ENCODE measurements at places on chromosomes 1 and 21. TPM values are rescaled to one million over a fixed set of nuclear protein-coding genes. Genes with fewer than 3 reads are reported as not detected.

Gene PCBP3
- total RNA-seq, result 1.4 TPM

Gene RNU1-1
- total RNA-seq, result 2,232 TPM

Gene LMX1A
- total RNA-seq, result not detected

Gene TMPRSS15
- total RNA-seq, result not detected

Gene JMJD4
- 16.8 TPM for total RNA-seq

Gene MDM4
- total RNA-seq, result 72.4 TPM

Gene AIM2
- 0.99 TPM for total RNA-seq

Gene LCE2B
- total RNA-seq, result not detected

Gene LCE1C
- not detected for total RNA-seq

Gene INTS11
- total RNA-seq, result 134 TPM

Gene CFHR1
- not detected for total RNA-seq

Gene TRIM45
- 0.44 TPM for total RNA-seq

Gene TSPAN2
- 0.31 TPM for total RNA-seq

Gene NBPF10
- 2.5 TPM for total RNA-seq

Gene OR2T29
- total RNA-seq, result not detected

Gene C1orf94
- not detected for total RNA-seq
